ENCODE measurements at places on chromosomes 3 and 15.

GRCh38 chr3:70916375-70917055, 604.1 kb upstream of the MDFIC2 start:
- DNase-seq: no peak
- no peak overlapping the region for H3K27ac ChIP-seq
- H3K27me3 ChIP-seq: peaks cover 2% of the 10 kb centered on the region
- H3K36me3 ChIP-seq: no peaks in the 10 kb centered on the region
- H3K4me3 ChIP-seq: no peak overlapping the region
- no peaks in the 10 kb centered on the region for H3K4me1 ChIP-seq

DNA sequence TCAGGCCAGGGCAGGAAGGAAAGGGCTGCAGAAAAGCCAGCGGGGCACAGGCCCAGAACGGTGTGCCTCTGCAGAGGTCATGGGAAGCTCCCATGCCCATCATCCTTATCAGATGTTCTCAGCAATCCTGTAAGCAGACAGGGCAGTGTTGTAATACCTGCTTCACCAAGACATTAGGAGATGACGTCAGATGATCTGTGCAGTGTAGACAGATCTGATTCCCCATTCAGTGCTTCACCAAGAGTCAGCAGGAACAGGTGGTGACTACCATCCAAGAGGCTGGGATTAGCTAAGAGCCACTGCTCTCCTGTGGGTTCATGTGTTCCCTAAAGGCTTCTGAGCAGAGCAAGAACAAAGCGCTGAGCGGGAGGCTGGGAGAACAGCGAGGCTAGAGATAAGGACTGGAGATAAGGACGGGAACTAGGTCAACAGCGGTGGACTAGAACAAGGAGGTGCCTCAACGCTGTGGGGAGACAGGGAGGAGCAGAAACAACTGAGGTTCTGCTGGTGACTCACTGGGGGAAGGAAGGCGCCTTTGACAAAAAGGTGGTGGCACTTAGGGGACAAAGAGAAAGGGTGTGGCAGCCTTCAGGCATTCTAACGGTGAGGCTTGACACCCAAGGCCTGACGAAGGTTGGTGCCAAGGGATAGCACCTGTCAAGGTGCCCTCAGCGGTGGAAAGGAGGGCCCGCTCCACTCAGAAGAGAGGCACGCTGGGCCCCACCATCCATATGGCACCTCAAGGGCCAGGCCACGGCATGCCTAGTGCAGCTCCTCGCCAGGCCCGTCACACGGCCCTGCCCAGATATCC, 28.4 kb downstream of the CCDC12 start:
- H3K36me3 ChIP-seq: peaks cover 27% of the 10 kb centered on the region
- H3K4me1 ChIP-seq: peaks cover 68% of the 10 kb centered on the region
- H3K27me3 ChIP-seq: no peaks in the 10 kb centered on the region
- H3K4me3 ChIP-seq: no peak overlapping the region
- no peak for DNase-seq

DNA sequence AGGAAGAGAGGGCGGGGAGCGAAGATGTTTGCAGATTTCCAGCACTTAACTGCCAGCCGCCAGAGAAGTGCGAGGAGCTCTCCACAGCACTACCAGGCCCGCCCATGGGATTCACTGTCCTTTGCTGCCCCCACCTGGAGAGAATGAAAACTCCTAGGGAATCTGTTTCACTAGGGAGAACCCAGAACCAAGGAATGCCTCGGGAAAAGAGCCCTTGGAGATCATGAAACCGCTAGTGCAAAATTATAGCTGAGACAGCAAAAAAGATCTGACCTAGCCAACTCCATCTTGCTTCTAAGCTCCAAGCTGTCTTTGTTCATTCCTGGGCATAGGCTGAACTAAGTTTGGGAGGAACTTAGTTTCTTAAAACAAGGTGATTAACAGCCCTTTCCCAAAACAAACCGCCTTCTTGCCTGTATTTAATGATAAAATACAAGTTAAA, 82.6 kb upstream of the GCNT3 start:
- peak; percentile 89 for DNase-seq
- H3K4me1 ChIP-seq: peaks cover 8% of the 10 kb centered on the region
- H3K4me3 ChIP-seq: no peak overlapping the region
- no peaks in the 10 kb centered on the region for H3K36me3 ChIP-seq
- H3K27me3 ChIP-seq: peaks cover 26% of the 10 kb centered on the region

GRCh38 chr15:68387381-68388143, 44.4 kb downstream of the ITGA11 start:
- H3K4me1 ChIP-seq: peaks cover 12% of the 10 kb centered on the region
- H3K36me3 ChIP-seq: no peaks in the 10 kb centered on the region
- no peak overlapping the region for H3K4me3 ChIP-seq
- peaks cover 3% of the 10 kb centered on the region for H3K27me3 ChIP-seq

- DNase-seq: no peak
- no peaks in the 10 kb centered on the region for H3K4me1 ChIP-seq
- H3K27ac ChIP-seq: no peak overlapping the region
- H3K36me3 ChIP-seq: no peaks in the 10 kb centered on the region
- no peak overlapping the region for H3K4me3 ChIP-seq
These were observed 223.3 kb downstream of the CPNE4 start for GRCh38 chr3:131811481-131811880.

- H3K4me3 ChIP-seq: no peak overlapping the region
- H3K27ac ChIP-seq: no peak overlapping the region
- no peak for DNase-seq
- no peaks in the 10 kb centered on the region for H3K4me1 ChIP-seq
- peaks cover 2% of the 10 kb centered on the region for H3K27me3 ChIP-seq
These were observed 30.3 kb downstream of the FGF12 start for GRCh38 chr3:192696943-192697587.

DNA sequence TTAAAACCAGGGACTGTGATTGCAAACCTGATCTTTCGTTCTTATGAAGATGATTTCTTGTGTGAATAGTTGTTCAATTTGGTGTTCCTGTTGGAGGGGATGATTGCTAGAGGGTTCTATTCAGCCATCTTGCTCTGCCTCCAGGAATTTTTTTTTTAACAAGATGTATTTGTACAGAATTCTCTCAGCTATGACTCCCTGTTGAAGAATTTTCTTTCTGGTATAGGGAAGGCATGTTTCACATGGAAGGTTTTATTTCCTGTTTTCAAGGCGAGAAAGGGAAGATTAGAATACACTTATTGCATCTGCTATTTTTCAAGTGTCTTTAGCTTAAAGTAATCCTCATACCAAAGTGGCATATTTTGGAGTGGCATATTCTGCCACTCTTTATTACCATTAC, 5.6 kb upstream of the LRRC34 start:
- no peak for DNase-seq
- H3K27ac ChIP-seq: no peak overlapping the region
- peaks cover 19% of the 10 kb centered on the region for H3K4me1 ChIP-seq
- H3K4me3 ChIP-seq: no peak overlapping the region

DNA sequence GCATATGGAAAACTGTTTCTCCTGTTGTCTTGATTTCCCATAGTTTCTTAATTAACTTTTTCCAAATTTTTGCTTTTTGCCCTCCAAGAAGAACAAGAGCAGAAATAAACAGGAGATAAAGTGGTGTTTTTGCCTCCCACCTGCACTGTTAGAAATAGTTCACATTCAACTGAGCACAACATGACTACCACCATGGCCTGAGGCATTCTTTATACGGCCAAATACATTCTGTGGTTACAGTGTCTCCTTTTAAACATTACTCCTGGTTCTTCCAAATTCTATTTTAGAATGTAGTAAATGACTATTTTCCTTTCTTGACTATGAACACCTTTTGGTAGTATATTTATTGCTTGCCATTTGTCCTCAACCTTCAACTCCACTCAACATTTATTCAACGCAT, 98.5 kb downstream of the LARS2 start:
- H3K4me3 ChIP-seq: no peak overlapping the region
- peaks cover 60% of the 10 kb centered on the region for H3K36me3 ChIP-seq
- H3K27me3 ChIP-seq: peaks cover 7% of the 10 kb centered on the region
- no peak for DNase-seq
- H3K27ac ChIP-seq: no peak overlapping the region

DNA sequence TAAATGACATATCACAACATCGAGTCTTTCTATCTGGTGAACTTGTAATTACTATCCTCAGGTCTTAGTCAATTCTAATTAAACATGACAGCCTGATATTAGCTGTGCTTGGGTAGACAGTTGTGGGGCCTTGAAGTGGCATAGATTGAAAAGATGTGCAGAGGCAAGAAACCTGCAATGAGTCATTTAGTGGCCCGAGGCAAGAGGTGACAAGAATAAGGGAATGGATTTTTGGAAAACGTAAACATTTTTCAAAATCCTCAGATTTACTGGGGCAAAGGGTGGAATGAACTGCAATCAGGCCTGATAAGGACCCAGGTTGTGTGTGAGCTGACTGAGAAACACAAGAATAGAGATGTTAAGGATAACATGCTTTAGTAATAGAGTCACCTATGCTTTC, 29.5 kb upstream of the ULK4 start:
- no peak overlapping the region for H3K4me3 ChIP-seq
- H3K27me3 ChIP-seq: no peaks in the 10 kb centered on the region
- H3K27ac ChIP-seq: peak overlapping the region; percentile 60
- H3K36me3 ChIP-seq: no peaks in the 10 kb centered on the region
- no peak for DNase-seq

DNA sequence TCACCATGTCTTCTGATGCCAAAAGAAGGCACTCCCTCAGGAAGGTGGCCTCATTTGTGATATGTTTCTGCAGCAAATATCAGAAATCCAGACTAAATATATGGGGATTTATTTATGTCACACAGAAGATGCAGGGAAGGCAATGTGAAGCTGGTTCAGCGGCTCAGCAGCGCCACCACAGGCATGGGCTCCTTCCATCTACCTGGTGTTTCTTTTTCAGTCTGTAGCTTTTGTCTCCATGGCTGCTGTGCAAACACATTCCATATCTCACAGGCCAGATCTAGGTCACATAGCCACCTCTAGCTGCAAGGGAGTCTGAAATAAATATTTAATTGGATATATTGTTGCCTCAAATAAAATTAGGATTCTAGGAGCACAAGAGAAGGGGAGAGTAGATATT, 502.1 kb upstream of the IL12A start:
- H3K36me3 ChIP-seq: peaks cover 11% of the 10 kb centered on the region
- H3K27me3 ChIP-seq: no peaks in the 10 kb centered on the region
- H3K27ac ChIP-seq: no peak overlapping the region
- DNase-seq: peak; percentile 4
- no peak overlapping the region for H3K4me3 ChIP-seq
- peaks cover 4% of the 10 kb centered on the region for H3K4me1 ChIP-seq

GRCh38 chr15:68770216-68770615, 50.5 kb downstream of the ANP32A start:
- no peak for DNase-seq
- peaks cover 13% of the 10 kb centered on the region for H3K4me1 ChIP-seq
- H3K36me3 ChIP-seq: no peaks in the 10 kb centered on the region
- H3K4me3 ChIP-seq: no peak overlapping the region

Data from nephron progenitor cell (in vitro differentiated cells).